ENCODE measurements at places on chromosomes 16 and 17. TPM values are rescaled to one million over a fixed set of nuclear protein-coding genes. Genes with fewer than 3 reads are reported as not detected.

DNA sequence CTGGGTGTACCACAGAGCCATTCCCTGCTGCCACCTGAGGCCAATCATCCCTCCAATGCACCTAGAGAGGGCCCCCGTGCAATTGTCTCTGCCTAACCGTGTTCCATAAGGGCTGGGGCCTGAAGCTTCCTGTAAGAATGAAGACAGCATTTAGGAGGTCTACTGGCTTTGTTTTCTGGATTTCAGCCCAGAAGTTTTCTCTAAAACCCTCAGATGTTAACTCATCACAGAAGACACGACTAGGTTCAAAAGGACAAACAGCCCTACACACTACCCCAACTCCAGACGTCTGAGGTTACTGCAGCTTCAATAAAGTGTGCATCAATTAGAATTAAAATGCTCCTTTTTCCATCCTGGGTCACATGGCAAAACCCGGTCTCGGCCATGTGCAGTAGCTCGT is 10.8 kb upstream of the DRG2 start:
- no peaks in the 10 kb centered on the region for H3K27me3 ChIP-seq
- H3K4me1 ChIP-seq = peaks cover 38% of the 10 kb centered on the region
- H3K27ac ChIP-seq = no peak overlapping the region
- no peak for DNase-seq
- H3K4me3 ChIP-seq = no peak overlapping the region

DNA sequence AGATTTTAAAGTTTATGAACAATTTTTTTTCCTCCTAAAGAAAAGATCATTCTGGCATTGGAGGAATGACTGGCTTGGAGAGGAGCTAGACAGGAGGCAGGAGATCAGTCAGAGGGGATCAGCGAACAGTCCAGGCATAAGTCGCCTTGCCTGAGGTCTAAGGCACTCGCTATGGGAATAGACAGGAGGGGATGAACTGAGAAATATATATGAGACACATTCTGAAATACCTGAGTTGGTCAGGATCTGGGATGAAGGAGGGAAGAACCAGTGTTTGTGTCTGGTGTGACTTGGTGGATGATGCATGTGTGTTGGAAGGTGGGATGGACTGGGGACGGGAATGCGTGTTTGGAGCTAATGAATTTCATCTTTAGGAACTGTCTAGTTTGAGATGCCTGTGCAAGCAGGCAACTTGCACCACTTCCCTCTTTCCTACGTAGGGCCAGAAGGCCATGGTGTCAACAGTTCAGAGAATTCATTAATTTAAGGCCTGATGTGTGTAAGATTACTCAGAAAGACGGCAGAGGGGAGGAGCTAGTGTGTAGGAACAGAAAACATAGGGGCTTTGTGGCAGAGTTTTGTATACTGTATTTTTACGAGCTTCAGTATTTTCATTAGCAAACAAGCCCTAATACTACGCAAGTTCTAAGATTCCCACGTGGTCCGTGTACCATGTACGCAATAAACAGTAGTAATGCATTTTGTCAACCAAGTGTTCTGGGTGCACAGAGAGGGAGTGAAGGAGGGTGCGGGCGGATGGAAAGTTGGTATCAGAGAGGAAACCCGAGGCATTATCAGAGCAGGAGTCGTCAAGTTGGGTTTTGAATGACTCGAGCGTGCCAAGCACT is 825 bp downstream of the HEATR6 start:
- peak overlapping the region; percentile 92 for H3K4me3 ChIP-seq
- H3K27ac ChIP-seq = peak overlapping the region; percentile 83
- H3K36me3 ChIP-seq = peaks cover 32% of the 10 kb centered on the region
- H3K27me3 ChIP-seq = no peaks in the 10 kb centered on the region
- no peak for DNase-seq

DNA sequence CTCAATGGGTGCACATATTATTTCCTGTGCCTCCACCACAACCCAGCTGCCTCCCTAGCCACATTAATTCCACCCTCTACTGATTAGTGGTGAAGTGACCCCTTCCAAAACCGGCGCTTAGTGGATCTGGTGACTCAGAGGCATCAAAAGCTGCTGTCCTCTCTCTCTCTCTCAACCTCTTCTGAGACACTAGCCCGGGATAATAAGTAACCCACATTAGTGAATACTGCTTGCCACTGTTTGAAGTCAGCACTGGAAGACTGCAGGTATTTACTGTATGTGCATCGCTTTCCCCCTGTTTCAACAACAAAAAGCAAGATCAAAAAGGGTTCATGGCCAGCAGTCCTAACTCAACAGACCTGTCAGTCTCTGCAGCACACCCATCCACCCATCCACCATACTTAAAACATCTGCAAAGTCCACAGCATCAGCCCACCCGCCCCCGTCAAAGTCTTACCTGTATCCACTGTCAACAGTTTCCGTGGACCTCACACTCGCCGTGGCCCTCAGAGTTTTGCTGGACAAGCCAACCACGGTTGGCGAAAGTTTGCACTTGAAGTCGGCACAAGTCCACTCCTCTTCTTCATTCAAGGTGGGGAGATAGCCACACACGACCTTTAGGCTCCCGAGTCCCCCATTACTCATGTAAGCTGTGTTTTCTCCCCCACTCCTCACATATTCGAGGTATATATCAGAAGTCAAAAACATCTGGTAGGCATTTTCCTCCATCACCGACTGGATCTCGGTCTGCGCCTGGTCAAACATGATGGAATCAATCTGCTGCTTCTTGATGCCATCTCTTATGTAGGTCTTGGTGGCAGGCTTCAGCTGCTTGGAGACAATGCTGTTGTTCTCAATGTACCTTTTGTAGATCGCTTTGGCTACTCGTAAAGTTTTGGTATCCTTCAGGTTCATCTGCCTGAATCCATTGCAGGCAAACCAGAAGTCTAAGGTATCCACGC is 3.8 kb downstream of the AXIN2 start:
- H3K36me3 ChIP-seq = peaks cover 22% of the 10 kb centered on the region
- H3K27ac ChIP-seq = peak overlapping the region; percentile 96

The SDR42E2 gene
- 0.11 TPM for total RNA-seq

- no peaks in the 10 kb centered on the region for H3K36me3 ChIP-seq
- peaks cover 9% of the 10 kb centered on the region for H3K27me3 ChIP-seq
- H3K4me3 ChIP-seq = no peak overlapping the region
- H3K27ac ChIP-seq = no peak overlapping the region
Observed at GRCh38 chr17:66932311-66932710, 32.2 kb upstream of the CACNG4 start.

GRCh38 chr16:85457366-85457765 is 155.8 kb upstream of the GSE1 start:
- peaks cover 23% of the 10 kb centered on the region for H3K27me3 ChIP-seq
- DNase-seq = no peak
- H3K27ac ChIP-seq = no peak overlapping the region
- H3K36me3 ChIP-seq = no peaks in the 10 kb centered on the region
- H3K4me1 ChIP-seq = peaks cover 28% of the 10 kb centered on the region
- H3K4me3 ChIP-seq = no peak overlapping the region

DNA sequence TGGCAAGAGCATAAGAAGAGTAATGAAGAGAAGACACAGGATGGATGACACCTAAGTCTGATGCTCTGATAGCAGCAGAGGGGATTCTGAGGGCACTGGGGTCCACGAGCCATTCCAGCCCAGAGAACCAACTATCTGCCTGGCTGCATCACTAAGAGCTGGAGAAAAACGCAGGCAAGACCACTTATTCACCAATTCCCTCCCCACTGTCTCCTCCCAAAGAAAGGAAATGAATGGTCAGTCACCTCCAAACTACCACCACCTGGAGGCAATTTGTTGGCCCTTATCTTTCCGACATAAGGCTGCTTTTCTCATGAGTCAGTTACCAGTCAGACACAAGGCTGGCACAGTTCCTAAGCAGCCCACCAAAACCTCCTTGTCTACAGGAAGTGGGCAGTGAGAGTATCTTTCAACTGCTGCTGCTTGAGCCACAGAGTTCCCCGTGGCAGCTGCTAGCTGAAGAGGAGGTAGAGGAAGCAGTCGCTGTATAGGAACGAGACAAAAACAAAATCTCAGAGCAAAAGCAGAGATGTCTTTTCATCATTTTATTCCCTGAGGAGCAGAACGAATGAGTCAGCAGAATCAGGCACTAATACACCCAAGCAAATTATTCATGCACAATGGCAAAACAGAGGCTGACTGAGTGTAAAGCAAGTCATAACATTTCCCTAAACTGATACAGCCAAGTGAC is 111.1 kb downstream of the SMG6 start:
- H3K4me1 ChIP-seq = peaks cover 5% of the 10 kb centered on the region
- no peak overlapping the region for H3K4me3 ChIP-seq
- no peaks in the 10 kb centered on the region for H3K27me3 ChIP-seq
- DNase-seq = no peak
- H3K27ac ChIP-seq = no peak overlapping the region

- no peak overlapping the region for H3K4me3 ChIP-seq
- no peak overlapping the region for H3K27ac ChIP-seq
- no peak for DNase-seq
- no peaks in the 10 kb centered on the region for H3K36me3 ChIP-seq
- no peaks in the 10 kb centered on the region for H3K27me3 ChIP-seq
Observed at GRCh38 chr17:81428948-81429774, 33.9 kb downstream of the BAHCC1 start.

- DNase-seq = no peak
- H3K4me3 ChIP-seq = no peak overlapping the region
- no peak overlapping the region for H3K27ac ChIP-seq
- H3K27me3 ChIP-seq = no peaks in the 10 kb centered on the region
- H3K36me3 ChIP-seq = no peaks in the 10 kb centered on the region
- H3K4me1 ChIP-seq = peaks cover 34% of the 10 kb centered on the region
Observed at GRCh38 chr17:68734187-68734900, 133.2 kb upstream of the FAM20A start.

DNA sequence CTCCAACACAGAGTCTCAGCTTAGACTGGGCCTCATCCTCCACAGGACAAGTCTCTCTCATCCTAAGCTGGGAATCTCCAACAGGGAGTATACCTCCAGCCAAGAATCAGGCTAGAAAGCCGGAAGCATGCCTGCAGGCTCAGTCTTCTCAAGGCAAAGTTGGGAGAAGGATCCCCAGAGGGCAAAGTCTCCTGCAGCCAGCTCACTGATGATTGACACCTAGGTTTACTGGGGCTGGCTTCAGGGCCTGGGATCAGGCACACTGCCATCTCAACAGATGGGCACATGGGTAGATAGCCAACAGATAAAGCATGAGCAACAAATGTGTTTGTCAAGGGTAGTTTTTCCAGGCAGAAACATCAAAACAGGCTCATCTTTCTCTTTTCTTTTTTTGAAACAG is 56.1 kb upstream of the TOX3 start:
- no peaks in the 10 kb centered on the region for H3K27me3 ChIP-seq
- no peak overlapping the region for H3K27ac ChIP-seq
- no peak overlapping the region for H3K4me3 ChIP-seq
- no peak for DNase-seq

The FZD2 gene
- not detected for total RNA-seq

GRCh38 chr16:314351-314750 is 31.4 kb downstream of the PDIA2 start:
- no peak overlapping the region for H3K27ac ChIP-seq
- H3K27me3 ChIP-seq = no peaks in the 10 kb centered on the region
- peaks cover 33% of the 10 kb centered on the region for H3K36me3 ChIP-seq
- H3K4me1 ChIP-seq = no peaks in the 10 kb centered on the region
- DNase-seq = no peak

- H3K27me3 ChIP-seq = peaks cover 2% of the 10 kb centered on the region
- peak overlapping the region; percentile 14 for H3K27ac ChIP-seq
- peaks cover 22% of the 10 kb centered on the region for H3K4me1 ChIP-seq
Observed at GRCh38 chr16:58196898-58197313, 1.0 kb downstream of the CSNK2A2 start.

DNA sequence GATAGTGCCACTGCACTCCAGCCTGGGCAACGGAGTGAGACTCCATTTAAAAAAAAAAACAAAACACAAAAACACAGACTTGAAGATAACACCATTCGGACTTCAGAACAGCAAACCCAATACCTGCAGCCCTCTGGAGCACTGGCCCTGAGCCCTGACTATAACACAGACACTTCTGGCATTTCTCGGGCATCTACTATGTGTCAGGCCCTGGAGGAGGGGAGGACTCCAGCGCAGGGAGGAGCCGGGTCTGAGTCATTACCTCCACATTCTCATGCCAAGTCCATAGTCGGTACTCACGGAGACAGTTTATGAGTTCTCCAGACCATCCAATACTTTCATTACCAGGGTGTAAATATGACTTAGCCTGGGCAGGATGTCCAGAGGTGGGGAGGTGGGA is 48.8 kb downstream of the PITPNM3 start:
- peaks cover 1% of the 10 kb centered on the region for H3K27me3 ChIP-seq
- H3K4me3 ChIP-seq = no peak overlapping the region
- H3K27ac ChIP-seq = no peak overlapping the region
- H3K4me1 ChIP-seq = no peaks in the 10 kb centered on the region
- DNase-seq = no peak

- H3K27me3 ChIP-seq = peaks cover 8% of the 10 kb centered on the region
- no peaks in the 10 kb centered on the region for H3K4me1 ChIP-seq
- H3K36me3 ChIP-seq = no peaks in the 10 kb centered on the region
- no peak overlapping the region for H3K4me3 ChIP-seq
Observed at GRCh38 chr16:9371713-9372448, 280.4 kb downstream of the HAPSTR1 start.

DNA sequence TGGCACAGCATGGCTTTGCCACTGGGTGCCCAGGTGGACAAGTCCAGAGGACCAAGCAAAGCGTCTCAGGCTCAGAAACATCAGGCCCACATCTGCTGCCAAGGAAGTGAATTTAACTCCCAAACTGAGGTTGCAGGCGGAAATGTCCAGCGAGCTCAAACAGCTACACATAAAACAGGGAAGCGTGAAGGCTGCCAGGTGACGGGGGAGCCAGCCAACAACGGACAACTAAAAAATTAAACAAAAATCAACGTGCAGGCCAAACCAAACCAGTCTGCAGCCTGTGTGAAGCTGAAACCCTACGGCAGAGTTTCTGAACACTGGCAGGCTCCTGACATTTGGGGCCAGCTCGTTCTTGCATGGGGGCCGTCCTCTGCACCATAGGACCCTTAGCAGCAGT is 2.5 kb downstream of the TK1 start:
- H3K4me3 ChIP-seq = no peak overlapping the region
- H3K36me3 ChIP-seq = peaks cover 52% of the 10 kb centered on the region
- no peak overlapping the region for H3K27ac ChIP-seq
- H3K27me3 ChIP-seq = no peaks in the 10 kb centered on the region

GRCh38 chr17:67027031-67027628 is 17.2 kb upstream of the CACNG1 start:
- H3K27me3 ChIP-seq = peaks cover 2% of the 10 kb centered on the region
- H3K27ac ChIP-seq = no peak overlapping the region
- H3K4me3 ChIP-seq = no peak overlapping the region
- no peak for DNase-seq
- no peaks in the 10 kb centered on the region for H3K4me1 ChIP-seq
- no peaks in the 10 kb centered on the region for H3K36me3 ChIP-seq

GRCh38 chr16:87138316-87138715 is 178.9 kb downstream of the C16orf95 start:
- no peak overlapping the region for H3K4me3 ChIP-seq
- peaks cover 6% of the 10 kb centered on the region for H3K4me1 ChIP-seq
- H3K27me3 ChIP-seq = peaks cover 12% of the 10 kb centered on the region
- no peaks in the 10 kb centered on the region for H3K36me3 ChIP-seq
